CD4-positive, alpha-beta T cell treated with Interleukin-12 subunit alpha and Interleukin-12 subunit beta, for 1 hour (primary cell): ENCODE measurements at places on chromosomes 11 and 22.

DNA sequence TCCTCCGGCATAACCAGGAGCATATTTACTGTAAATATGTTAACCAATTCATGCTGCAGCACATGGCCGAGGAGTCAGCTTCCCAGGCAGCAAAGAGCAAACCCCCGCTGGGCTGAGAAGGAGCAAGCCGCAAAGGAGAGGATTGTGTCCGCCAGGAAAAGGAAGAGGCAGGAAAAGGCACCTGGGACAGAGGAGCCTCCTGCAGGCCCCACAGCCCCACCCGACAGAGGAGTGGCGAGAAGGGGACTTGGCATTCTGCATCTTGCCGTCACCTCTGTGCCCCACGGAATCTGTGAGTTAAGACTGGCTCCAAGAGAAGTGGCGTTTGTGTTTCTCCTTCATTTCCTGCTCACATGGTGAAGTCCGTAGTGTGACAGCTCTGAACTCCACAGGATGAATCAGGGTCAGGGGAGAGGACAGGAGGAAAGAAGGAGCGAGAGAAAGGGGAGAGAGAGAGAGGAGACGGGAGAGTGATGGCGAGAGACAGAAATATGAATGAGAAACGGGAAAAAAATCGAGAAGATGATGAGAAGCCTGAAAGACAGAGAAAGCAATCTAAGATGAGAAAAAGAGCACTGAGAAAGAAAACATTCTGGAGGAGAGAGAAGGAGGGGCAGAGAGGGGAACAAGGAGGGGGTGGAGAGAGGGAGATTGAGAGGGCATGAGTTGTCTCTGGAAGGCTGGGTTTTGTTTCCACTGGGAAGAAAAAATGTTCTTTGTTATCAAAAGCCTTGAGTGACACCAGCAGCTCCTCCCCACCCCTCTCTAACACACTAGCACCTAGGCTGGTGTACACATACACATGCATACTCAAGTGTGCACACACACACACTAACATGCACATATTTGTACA lies 489.6 kb downstream of the MN1 start:
- no peak for DNase-seq

DNA sequence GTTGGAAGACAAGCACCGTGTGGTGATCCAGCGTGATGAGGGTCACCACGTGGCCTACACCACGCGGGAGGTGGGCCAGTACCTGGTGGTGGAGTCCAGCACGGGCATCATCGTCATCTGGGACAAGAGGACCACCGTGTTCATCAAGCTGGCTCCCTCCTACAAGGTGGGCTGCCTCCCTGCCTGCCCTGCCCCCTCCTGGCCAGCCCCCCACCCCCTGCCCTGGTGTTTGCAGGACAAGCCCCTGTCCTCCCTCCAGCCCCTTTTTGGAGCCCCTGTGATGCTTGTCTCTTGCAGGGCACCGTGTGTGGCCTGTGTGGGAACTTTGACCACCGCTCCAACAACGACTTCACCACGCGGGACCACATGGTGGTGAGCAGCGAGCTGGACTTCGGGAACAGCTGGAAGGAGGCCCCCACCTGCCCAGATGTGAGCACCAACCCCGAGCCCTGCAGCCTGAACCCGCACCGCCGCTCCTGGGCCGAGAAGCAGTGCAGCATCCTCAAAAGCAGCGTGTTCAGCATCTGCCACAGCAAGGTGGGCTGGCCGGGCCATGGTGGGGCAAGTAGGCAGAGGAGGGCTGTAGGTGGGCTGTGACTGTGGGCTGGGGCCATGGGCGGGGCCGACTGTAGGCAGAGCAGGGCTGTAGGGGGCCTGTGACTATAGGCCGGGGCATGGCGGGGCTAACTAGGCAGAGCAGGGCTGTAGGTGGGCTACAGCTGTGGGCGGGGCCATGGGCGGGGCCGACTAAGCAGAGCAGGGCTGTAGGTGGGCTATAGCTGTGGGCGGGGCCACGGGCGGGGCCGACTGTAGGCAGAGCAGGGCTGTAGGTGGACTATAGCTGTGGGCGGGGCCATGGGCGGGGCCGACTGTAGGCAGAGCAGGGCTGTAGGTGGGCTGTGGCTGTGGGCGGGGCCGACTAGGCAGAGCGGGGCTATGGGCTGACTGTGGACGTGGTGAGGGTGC lies 13.6 kb downstream of the MUC2 start:
- DNase-seq: no peak

DNA sequence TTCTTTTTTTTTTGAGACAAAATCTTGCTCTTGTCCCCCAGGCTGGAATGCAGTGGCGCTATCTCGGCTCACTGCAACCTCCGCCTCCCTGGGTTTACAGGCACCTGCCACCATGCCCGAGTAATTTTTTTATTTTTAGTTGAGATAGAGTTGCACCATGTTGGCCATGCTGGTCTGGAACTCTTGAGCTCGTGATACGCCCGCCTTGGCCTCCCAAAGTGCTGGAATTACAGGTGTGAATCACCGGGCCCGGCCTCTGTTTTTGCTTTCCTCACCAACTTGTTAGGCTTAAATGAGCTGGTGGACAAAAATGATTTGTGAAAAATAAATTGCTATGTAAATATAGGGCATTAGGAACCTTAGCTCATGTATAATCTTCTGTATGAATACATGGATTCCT lies 3.5 kb downstream of the MEI1 start:
- no peak for DNase-seq

DNA sequence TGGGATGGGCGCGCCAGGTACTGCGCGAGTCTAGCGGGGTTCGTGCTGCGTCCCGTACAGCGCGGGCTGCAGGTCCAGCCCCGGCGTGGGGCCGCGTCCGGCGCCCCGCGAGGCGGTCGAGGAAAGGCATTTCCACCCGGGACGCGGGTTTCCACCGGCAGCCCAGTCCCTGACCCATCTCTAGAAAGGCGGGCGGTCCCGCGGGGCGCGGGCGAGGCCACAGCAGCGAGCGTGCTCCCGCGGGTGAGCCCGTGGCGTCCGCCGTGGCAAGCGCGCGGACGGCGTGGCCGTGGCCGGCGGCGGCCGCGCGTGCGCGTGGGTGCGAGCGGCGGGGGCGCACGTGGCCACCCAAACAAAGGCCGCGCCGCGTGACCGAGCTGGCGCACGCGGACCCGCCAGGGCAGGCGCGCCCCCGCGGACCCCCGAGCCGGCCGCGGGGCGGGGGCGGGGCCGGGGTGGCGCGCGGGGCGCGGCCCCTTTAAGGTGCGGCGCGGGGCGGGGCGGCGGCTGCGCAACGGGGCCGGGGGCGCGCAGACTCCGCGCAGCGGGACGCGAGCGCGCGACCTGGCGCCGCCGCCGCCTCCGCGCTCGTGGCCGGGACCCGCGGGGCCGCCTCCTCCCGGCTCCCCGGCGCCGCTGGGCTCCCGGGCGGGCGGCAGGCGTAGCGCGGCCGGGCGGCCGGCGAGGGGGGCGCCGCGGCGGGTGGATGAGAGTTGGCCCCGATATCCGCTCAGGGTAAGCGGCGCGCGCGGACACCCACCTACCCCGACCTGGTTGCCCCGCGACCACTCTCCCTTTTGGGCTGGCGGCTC lies 39.3 kb upstream of the CELSR1 start:
- peak; percentile 76 for DNase-seq

- DNase-seq: peak; percentile 25
Measured at GRCh38 chr11:125345421-125346178, 150.5 kb downstream of the FEZ1 start.

DNA sequence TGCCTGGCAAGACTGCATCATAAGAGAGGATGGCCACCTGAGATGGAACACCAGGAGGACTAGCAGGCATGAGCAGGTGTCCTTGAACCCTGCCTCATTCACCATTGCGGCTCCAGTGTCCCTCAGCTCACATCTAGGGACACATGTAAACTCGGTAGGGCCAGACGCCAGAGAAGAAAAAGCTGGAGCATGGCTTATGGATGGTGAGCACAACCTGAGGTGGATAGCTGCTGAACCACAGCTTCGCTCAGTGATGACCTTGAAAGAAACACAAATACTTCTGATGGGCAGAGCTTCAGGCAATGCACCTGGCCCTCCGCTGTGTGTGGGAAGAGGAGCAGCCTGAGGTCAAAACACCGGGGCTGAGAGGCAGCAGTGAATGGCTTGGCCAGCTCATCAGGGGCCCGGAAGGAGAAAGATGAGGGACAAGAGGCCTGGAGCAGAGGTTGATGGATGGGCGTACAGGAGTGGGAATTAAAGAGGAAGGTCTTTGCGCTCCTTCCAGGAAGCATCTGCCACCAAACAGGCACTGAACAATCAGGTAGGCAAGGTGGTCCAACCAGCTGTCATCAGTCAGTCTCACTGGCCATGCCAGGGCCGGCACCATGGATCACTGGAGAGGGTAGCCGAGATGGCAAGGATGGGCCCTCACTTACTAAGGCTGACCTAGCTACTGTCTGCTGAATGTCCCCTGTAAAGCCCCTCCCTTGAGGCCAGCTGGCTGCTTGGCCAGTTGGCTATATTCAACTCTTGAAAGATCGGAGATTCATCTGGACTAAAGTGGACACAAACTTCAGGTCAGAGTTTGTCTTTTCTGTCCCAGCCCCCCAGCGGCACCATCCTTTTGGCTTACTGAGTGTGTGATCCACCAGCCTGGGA lies 89.7 kb downstream of the MYEOV start:
- no peak for DNase-seq

- DNase-seq: no peak
Measured at GRCh38 chr11:65655570-65656332, 7.0 kb downstream of the RELA start.

DNA sequence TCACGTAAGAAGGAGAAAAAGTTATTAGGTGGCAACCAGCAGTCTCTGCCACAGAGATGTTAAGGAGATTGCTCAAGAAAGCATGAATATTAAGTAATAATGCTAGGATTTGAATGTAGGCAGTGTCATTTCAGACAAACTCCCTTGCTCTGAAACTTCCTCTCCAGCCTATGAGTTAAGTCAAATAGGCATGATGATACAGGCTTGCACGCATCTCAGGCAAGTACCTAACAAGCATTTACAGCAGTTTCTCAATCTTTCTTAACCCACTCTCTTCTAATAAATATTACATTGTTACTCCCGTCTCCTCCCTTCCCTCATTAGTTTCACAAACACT lies 72.7 kb downstream of the RAB38 start:
- no peak for DNase-seq

DNA sequence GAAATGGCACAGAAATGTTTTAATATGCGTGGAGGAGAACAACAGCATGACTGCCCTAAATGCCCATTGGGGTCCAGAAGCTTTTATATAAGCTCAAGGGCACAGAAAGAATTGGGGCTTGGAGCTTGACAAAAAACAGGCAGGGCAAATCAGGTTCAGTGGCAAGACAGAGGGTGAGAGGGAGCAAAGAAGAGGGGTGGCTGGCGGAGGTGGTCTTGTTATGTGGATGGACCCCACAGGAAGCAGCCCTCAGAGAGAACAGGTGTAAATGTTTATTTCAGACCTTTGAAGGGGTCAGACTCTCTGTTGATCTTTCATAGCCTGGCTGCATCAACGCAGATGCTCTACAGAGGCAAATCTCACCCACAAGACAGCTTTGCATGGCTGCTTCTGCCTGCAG lies 213.1 kb upstream of the B3GAT1 start:
- no peak for DNase-seq

DNA sequence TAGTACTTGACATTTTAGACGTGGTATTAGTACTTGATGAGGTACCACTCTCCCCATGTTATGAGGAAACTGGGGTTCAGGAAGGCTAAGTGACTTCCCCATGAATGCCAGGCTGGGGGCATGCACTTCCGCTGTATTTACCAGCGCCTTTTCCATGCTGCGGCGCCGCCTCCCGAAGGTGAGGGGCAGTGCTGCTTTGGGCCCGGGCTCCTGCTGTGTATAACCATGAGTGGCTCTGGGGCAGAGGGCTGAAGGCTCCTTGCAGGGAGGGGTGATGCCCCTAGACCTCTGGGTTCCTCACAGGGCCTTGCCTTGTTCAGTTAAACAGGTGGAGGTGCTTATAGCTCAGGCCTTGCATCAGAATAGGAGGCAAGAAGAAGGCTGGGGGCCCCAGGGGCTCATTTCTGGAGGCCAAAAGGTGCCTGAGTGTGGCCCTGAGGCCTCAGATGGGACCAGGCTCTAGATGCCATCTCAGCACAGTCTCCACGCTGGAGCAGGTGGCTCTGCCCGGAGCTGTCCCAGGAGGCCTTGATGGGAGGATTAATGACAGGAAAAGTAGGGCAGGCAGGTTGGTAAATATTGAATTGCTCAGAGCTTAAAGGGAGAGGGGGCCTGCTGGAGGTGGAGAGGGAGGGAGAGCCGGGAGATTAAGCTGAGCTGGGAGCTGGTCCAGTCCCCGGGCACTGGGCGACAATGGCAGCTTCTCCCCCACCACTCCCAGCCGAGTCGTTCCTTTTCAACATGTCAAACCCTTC lies 129.6 kb downstream of the CEP164 start:
- no peak for DNase-seq

DNA sequence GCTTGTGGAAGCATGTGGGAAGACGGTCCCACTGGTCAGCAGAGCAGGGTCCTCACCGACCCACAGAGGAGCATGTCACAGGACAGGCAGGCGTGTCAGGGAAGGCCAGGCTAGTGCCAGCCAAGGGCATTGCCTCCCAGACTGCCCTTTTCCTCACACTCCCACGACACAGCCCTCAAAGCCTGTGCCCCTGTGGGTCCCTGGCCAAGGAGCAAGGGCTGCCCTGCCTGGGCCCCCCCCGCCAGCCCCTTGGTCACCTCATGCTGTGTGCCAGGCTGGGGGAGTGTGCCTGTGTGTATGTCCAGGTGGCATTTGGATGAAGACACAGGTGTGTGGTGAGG lies 74.7 kb downstream of the MED15 start:
- DNase-seq: no peak

GRCh38 chr11:113147249-113147648 lies 167.1 kb upstream of the TTC12 start:
- DNase-seq: no peak

DNA sequence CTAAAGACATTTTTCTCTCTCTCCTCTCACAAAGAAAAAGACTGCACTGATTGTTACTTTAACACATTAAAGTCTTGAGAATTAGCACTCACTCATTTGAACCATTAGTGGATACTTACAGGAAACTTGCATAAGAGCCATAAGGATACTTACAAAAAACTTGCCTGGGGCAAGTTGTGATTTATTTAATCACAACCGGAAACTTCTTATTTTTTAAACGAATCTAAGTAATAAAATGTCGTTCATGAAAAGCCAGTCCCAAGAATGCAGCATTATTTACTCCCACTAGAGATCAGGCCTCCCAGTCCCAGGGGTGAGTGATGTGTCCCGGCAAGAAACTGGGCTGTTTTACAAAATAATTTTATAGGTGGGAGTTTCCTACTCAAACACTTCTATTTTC lies 59.3 kb upstream of the TTC12 start:
- DNase-seq: no peak

GRCh38 chr22:22109693-22110466 lies 127.3 kb upstream of the TOP3B start:
- DNase-seq: no peak

DNA sequence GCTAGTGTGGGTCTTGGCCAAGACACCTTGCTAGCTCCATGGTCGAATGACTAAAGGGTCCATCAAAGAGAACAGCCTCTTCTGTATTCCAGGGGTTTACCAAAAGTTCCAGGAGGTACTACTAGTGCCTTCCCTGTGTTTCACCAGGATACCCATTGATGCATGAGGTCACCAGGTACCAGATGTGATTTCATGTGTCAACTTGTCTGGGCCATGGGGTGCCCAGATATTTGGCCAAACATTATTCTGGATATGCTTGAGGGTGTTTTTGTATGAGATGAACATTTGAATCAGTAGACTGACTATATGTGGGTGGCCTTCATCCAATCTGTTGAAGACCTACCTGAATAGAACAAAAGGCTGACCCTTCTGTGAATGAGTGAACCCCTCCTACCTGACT lies 92.8 kb downstream of the GALNT18 start:
- no peak for DNase-seq
